Fibroblast of skin of scalp (primary cell): ENCODE measurements at places on chromosomes 2 and 18.
A peak's percentile ranks its signal among the peaks of the same experiment; 100 is the strongest.

GRCh38 chr2:25227576-25227975 is 59.2 kb upstream of the POMC start:
- no peak for DNase-seq

DNA sequence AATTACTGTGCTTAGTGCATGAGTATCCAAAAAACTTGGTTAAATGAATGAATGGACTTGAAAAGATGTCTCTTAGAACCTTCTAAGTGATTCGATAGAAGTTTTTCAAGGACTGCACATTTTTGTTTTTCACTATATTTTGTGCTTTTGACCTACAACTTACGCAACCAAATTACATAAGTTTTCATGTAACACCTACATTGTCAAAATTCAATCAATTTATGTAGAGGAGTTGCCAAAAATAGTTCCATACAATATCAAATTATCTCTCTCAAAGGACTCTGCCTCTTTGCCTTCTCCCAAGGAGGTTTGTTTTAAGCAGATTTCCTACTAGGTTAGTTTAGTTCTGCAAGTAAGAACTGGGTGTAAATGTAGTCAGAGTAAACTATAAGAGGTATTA is 10.3 kb downstream of the MARCHF7 start:
- DNase-seq: no peak

DNA sequence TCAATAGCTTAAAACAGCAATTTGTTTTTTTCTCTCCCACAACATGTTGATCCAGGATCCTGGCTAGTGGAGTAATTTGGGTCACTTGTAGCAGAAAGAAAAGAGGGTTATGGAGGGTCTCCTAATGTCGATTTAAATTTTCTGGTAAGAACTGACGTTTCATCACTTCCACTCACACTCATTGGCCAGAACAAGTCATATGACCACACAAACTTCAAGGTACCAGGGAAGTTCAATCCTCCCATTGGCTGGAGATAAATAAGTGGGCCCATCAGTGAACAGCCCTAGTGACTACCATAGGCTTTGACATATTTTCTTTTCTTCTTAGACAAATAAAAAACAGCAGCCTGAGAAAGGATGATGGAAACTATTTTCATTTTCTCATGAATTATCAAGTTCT is 8.3 kb upstream of the TMEM131 start:
- no peak for DNase-seq

DNA sequence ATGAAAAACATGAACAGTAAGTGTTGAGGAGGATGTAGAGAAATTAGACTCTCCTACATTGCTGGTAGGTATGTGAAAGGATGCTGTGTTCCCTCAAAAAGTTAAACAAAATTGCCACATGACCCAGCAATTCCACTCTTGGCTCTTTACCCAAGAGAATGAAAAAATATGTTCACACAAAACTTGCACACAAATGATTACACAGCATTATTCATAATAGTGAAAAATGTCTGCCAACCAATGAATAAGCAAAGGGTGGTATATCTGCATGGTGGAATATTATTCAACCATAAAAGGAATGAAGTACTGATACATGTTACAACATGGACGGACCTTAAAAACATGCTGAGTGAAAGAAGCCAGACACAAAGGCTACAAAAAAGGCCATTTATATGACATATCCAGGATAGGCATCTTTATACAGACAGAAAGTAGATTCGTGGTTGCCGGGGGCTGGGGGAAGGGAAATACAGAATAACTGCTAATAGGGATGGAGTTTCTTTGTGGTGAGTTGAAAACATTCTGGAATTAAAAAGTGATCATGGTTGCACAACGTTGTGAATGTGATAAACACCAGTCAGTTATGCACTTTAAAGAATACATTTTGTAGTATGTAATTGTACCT is 85.4 kb upstream of the MYO3B start:
- peak; percentile 56 for DNase-seq

DNA sequence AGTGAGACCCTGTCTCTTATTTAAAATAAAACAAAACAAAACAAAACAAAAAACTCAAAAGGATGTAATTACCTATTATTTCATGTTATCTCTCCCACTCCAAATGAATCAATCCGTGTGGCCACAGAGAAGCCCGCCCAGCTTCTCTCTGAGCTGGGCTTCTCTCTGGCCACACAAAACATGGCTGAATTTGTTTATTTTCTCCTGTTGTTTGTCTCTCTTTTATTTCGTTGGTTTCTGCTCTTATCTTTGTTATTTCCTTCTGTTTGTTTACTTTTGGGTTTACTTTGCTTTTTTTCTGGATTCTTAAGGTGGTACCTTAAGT is 1.5 kb upstream of the TRABD2A start:
- DNase-seq: no peak

DNA sequence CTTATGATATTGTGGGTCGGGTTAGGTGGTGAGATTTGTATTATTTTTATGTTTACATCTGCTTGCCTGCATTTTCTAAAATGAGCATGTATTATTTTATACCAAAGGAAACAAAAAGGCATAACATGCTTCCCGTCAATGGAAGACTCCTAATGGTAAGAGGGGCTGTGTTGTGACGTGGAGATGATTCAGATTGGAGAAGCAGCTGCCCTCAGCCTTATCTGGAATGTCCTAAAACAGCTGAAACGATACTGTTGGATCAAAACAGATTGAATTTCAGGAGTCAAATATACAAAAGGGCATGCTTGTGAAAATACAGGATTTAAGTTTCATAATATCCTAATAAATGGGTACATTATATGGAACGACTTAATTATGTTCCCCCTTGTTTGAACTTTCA is 19.0 kb downstream of the DGKD start:
- DNase-seq: no peak

DNA sequence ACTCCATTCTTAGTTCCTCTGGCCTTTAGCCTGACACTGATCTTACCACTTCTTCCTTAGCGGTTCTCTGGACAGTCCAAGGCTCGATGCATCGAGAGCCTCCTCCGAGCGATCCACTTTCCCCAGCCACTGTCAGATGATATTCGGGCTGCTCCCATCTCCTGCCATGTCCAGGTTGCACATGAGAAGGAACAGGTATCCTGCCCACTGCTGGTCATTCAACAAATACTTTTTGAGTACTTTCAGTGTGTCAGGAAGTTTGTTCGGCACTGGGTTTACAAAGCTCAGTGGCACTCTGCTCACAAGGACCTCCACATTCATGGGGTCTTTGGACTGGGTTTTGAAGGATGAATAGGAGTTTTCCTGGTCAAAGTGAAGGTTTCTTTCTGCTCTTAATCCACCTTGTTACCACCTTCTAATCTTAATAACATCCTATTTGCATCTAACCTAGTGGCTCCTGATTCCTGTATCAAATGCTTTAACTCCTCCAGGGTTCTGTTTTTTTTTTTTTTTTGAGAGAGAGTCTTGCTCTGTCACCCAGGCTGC is 25.8 kb downstream of the GCKR start:
- DNase-seq: no peak

DNA sequence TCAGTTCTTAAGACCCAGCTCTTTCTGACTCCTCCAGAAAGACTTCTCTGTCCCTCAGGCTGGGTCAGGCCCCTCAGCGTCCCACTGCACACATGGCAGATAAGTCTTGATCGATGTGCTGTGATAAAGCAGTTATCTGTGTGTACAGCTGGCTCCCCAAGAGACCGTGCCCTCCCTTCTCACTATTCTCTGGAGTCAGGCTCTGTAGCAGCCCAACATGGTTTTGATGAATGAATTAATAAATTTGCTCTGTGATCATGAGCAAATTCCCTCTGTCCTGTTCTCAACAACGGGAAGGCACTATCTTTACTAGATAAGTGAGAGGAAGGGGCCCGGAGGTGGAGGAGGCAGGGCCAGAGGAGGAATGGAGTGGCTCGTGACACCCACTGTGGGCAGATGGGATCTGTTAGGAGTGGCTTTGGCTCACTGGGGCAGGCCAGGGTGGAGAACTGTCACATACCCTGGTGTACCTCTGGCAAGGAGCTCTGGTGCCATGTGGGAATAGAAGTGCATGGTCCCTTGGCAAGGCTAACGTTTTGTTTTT is 48.3 kb downstream of the ZFP36L2 start:
- no peak for DNase-seq

- DNase-seq: no peak
These were observed 140.9 kb upstream of the RASGRP3 start for GRCh38 chr2:33335516-33335915.

- no peak for DNase-seq
These were observed 33.0 kb downstream of the MRO start for GRCh38 chr18:50786864-50787263.

- no peak for DNase-seq
These were observed 364.9 kb upstream of the TMEFF2 start for GRCh38 chr2:192559587-192559986.

DNA sequence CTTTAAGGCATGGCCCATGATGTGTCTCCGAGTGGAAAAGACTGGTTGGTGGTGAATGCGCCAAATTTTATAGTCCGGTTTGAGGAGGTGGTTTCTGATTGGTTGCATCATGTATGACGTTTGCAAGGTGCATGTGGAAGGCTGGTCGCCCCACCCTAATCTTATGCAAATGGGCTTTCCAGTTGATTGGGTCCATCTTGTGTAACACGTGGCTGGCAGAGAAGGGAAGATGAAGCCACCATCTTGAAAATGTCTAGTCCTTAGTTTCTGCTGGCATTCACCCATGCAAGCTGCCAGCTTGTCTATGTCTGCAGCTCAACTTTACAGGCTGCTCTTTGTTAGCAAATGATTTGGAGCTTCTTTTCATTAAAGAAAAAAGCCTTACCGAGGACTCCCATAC is 132.2 kb downstream of the PIK3C3 start:
- DNase-seq: no peak

GRCh38 chr2:3076848-3077642 is 300.6 kb downstream of the EIPR1 start:
- DNase-seq: no peak

GRCh38 chr2:3041841-3042600 is 335.6 kb downstream of the EIPR1 start:
- DNase-seq: peak; percentile 25

DNA sequence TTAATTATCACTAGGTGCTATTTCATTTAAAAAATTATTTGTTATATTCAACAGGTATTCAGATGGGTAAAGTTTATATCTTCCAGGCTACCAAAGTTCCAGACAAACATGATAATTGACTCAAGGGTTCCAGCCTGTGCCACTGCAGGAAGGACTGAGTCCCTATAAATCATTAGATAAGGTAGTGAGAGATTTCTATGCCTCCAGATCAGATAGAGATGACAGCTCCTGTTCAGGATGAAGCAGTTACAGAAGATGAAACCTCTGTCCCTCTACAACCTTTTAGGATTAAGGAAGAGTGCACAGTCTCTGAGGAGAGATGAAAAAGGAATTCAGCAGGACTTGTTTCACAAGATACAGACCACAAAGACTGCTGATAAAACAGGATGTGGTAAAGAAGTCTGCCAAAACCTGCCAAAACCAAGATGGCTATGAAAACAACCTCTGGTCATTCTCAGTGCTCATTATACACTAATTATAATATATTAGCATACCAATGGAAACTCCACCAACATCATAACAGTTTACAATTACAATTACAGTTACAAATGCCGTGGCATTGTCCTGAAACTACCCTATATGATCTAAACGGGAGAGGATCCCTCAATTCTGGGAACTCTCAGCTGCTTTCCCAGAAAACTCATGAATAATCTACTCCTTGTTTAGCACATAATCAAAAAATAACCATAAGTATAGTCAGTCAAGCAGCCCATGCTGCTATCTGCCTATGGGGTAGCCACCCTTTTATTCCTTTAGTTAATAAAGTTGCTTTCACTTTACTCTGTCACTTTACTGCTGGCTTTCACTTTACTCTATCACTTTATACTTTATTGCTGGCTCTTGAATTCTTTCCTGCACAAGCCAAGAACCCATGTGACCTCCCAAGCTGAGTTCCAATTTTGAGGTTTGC is 288.5 kb downstream of the PDE11A start:
- DNase-seq: no peak

- no peak for DNase-seq
These were observed 783.2 kb upstream of the CDH2 start for GRCh38 chr18:28960146-28960545.

GRCh38 chr2:70670626-70671025 is 97.4 kb downstream of the ADD2 start:
- no peak for DNase-seq

DNA sequence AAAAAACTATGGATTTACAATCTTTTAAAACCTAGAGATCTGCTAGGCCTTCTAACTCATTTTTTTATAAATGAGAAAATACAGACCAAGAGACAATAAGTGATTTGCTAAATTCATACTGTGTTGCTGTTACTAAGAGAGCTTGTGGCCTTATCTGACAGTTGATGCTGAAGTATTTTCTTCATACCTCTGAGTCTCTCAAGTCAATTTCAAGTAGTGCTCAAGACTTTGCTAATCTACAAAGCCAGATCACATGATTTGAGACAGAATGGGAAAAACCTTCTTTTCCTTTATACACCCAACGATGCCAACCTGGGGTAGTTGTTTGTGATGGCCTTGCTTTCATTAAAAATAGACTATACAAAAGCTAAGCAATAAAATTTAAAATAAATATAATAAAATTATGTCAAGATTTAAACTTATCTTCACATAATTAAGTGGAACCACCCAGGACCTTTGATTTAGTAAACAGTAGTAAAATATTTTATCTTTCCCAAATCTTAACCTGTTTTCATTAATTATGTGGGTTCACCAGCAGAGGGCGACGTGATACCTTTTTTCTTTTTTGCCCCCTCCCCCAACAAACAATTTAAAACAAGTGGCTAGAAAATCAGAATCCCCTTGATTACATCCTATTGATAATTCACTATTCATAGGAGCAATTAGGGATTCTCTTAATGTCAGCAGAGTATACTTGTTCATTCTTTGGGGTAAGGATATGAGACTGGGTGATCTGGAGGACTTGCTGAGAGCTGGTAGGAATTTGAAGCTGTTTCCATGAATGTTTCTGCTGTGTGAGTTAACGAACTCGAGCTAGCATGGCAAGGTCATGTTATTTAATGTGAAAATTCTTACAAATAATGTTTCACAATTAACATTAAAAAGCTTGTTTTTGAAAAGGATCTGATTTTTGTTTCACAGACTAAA is 49.6 kb upstream of the SLC5A7 start:
- DNase-seq: no peak

GRCh38 chr2:192155511-192156118 is 39.1 kb downstream of the TMEFF2 start:
- DNase-seq: peak; percentile 71

DNA sequence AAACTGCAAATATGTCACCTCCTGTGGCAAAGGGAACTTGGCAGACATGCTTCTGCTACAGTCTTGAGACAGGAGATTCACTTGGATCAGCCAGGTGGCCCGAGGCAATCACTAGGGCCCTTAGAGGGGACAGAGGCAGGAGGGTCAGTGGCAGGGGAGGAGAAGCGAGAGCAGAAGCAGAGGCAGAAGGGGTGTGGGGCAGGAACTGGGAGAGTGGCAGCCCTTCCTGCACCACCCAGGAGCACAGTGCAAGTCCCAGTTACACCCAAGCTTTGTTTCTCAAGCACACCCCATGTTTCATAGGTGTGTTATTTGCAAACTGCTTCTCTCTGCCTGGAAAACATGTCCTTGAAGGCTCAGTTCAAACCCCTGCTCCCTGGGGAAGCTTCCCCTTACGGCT is 309.7 kb upstream of the MYT1L start:
- no peak for DNase-seq

GRCh38 chr18:48230467-48231113 is 178.6 kb downstream of the ZBTB7C start:
- peak; percentile 50 for DNase-seq
